Suppressor macrophage (primary cell): ENCODE measurements at places on chromosomes 12 and 14.
A peak's percentile ranks its signal among the peaks of the same experiment; 100 is the strongest.

DNA sequence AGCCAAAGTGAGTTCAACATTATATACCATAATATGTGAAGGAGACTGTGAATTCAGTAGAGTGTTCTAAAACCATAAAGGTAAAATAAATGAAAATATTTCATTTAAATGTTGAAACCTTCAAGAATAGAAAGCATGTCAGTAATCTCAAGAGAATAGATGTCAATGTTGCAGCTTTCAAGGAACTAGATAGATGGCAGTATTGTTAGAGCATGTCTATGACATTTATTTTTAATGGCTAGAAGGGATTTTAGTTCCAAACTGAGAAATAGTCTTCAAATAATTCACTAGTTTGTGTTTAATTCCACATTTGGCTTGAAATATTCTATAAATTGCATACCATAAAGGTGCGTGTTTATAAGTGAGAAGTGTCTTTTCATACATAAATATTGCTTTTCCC, 326.5 kb downstream of the FLRT2 start:
- no peak for DNase-seq

GRCh38 chr12:85755760-85756159, 80.4 kb downstream of the RASSF9 start:
- DNase-seq = no peak

DNA sequence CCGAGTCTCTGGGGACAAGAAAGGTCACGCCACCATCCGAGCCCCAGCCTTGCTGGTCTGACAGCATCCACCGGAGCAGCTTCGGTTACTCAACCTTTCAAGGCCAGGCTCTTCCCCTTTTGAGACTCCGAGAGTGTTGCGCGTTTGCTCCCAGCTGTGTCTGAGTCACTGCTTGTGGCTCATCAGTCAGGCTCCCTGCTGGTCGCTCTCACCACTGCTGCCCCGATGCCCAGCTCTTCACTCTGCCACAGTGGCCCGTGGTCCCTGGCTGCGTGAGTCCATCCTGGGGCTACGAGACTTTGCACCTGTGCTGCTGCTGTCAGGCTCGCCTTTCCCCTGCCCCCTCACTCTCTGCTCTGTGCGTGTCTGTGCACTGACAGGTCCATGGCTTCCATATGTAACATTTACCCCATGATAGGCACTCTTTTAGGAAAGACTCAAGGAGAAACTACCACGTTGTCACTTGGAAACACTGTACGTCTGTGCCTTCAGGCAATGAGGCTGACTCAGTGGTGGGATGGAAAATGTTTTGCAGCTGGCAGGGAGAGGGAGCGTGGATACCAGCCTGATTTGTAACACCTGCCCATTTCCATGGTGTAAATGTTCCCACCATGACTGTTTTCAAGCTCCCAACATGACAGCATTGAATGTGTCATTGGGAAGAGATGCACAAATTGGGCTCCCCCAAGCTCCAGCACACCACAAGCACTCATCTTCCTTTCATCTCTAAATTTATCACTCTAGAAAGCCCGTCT, 350.7 kb downstream of the TMEM132D start:
- no peak for DNase-seq

- DNase-seq = no peak
These were observed 109.8 kb upstream of the FUT8 start for GRCh38 chr14:65302571-65303189.

DNA sequence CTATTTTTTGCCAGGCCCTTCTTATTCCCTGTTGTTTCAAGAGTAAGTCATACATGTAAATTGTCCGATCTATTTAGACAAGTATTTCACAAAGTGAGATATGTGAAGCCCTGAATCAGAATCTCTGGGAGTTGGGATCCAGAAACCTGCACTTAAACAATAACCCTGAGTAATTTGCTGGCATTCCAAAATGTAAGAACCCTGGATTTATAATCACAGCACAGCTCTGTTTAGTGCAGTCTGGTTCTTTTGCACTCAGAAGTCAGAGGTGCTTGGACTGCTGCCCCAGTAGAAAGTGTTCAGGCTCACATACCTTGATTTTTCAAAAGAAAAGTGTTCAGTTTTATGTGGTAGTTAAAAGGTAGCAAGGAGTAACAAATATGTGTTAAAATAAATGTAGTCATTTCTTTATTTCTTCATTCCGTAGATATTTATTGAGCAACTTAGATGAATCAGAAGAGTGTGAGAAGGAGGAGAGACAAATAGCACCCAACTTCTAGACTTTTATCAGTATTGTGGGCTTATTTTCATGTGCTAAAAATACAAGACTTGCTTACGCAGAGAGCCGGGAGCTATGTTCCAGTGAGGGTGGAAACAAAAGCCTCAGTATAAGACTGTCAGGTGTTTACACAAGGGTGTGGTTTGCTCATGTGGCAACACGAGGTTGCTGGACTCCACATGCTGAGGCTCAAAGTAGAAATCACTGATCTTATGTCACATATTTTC, 70.1 kb downstream of the SYNE2 start:
- no peak for DNase-seq

GRCh38 chr12:109914461-109914860, 14.4 kb downstream of the TCHP start:
- DNase-seq = no peak

DNA sequence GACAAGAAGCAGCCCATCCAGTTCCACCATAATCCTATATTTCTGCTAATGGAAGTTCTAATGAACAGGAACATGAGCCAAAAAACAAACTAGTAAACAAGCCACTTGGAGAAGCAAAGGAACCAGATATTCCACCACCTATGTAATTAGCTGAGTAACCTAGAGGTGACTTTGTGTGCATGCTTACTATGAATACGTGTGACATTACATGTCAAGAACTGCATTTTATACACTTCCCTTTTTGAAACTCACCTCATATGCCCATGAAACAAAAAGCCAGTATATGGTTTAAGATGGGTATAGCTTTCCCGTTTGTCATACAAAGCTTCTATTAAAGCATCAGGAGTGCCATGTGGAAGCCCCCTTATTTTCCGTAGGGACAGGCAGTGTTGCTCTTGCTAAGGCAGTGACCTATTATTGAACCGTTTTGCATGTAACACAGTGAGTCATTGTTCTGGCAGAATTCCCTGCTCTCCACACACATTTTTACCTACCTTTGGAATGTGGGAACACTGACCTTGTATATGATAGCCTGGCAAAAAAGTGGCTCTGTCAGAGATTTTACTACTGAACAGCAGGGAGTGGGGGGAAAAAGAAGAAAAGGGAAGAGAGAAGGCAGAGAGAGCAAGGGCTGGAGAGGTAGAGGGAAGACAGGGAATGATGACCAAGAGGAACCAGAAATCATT, 34.8 kb upstream of the FRMD6 start:
- no peak for DNase-seq

- no peak for DNase-seq
These were observed 3.6 kb downstream of the SERPINA12 start for GRCh38 chr14:94505641-94506040.

- peak; percentile 47 for DNase-seq
These were observed 3.6 kb upstream of the BATF start for GRCh38 chr14:75518625-75519024.

GRCh38 chr14:104656014-104656714, 33.3 kb upstream of the INF2 start:
- no peak for DNase-seq

- DNase-seq = peak; percentile 24
These were observed 84.8 kb upstream of the FICD start for GRCh38 chr12:108430245-108430644.

DNA sequence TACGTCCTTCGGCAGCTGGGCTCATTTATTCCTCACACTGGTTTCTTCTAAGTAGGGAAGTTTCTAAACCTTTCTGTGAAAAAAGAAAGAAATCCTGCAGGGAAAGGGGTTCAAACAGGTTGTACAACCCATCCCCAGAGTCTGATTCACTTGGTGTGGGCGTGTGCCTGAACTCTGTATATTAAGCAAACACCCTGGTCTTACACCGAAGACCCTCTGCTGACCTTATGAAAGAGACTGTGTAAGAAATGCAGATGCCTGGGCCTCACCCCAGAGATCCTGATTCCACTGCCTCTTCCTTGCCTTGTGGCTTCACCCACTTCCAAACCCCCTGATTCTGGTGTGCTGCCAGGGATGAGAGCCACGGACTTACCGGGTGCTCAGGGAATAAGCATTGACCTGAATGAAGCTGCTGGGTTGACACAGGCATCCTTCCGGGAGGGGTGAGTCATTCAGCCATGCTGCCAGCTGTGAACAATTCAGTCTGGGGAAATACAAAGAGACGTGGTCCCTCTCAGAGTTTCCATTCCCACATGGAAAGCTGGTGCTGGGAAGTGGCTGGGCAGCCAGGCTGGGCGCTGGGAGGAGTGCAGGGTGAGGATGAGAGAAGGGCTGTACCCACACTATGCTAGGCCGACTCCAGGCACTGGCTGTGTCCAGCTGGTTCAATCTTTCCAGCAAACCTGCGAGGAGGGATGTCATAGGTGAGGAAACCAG, 26.5 kb upstream of the ACTN1 start:
- peak; percentile 15 for DNase-seq

GRCh38 chr12:75921622-75922289, 109.8 kb downstream of the PHLDA1 start:
- no peak for DNase-seq

- peak; percentile 88 for DNase-seq
These were observed 4.0 kb downstream of the CLEC1A start for GRCh38 chr12:10094646-10095395.

DNA sequence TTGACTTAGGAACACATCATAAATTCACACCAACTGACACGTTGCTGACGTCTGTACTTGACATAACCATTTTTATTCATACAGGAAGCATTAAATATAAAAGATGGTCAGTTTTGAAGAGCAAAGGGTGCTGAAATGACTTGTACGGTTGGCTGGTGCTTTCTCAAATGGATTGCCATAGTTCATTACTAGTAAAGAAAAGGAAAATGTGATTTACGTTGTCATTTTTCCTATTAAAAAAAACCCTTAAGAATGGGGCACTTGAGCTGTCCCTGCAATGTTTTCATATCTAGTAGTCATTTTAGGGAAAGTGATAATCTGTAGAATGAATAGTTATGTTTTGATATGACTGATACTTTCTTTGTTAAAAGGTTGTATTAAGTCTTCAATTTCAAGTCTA, 22.5 kb upstream of the MANSC4 start:
- no peak for DNase-seq

GRCh38 chr14:29461101-29461500, 466.5 kb downstream of the PRKD1 start:
- no peak for DNase-seq

DNA sequence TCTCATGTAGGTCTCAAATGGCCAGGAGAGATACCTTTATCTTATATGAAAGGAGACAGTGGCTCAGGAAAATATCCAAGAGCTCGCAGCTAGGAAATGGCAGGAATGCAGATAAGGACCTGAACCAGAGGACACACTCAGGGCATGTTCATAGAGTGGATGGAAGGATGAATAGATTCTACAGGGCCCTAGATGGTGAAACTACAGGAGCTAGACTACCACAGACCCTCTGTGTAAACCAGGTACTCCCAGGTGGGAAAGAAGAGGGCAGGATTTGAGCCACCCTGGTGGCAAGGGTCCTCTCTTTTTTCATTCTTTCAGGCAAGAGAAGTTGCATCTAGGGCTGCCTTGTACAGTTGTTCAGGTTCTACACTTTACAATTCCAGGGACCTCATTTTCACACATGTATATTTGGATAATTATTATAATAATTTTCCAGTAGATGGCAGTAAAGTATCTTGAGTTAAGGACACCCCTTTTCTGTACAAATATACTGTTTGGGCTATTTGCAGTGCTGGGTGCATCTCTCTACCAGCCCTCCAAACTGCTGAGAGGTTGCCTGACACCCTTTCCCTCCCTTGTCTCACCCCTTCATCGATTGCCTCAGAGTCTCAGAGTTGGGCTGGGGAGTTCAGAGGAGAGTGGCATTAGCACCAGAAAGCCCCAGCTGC, 10.5 kb upstream of the ZDHHC22 start:
- DNase-seq = no peak

DNA sequence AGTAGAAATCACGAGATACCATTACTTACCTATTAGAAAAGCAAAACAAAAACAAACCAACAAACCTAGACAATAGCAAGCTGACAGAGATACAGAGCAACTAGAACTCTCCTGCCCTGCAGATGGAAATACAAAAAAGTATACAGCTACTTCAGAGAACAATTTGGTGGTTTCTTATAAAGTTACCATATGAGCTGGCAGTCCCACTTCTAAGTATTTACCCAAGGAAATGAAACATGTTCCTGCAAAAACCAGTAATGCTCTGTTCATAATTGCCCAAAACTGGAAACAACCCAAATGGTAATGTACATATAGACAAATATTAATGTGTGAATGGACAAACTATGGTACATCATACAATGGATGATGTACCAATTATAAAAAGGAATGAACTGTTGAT, 31.7 kb downstream of the FUT8 start:
- DNase-seq = no peak

DNA sequence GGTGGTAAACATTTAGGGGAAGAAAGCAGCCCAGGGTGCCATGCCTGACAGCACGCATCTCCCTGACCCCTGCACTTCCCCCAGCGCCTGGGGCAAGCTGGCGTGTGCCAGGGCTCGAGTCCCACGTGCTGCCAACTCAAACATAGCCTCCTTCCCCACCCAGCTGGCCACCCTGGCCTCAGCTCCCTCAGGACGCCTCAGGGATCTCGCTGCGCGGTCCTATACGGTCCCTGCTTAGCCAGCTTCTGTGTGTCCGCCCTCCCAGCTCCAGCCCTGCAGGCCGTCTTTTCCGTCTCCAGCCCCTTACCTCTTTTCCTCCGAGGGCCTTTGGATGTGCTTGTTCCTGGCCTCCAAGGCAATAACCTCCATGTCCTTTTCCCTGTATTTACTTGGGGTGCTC, 71.0 kb downstream of the TESC start:
- DNase-seq = no peak

- DNase-seq = no peak
These were observed 29.9 kb upstream of the AEBP2 start for GRCh38 chr12:19409376-19409775.

DNA sequence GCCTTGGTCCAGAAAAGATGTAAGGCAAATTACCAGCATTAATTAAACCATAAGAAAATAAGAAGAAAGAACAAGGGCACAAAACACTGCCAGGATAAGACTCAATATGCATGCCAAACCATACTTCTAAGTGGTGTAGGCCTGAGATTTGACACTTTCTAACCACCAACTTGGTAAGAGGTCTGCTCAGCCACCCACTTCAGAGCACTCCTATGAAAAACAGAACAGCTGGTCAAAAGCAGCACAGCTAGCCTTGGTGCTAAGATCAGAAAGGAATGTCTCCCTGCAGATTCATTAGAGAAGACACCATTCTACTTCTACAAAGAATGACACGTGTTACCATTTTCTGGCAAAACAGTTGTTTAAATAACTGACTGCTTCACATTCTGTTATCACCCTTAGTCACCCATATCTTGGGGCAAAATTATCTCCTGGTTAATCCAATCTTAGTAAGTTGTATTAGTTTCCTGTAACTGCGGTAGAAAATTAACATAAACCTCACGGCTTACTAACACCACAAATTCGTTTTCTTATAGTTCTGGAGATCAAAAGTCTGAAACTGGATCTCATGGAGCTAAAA, 13.2 kb downstream of the RPS6KA5 start:
- DNase-seq = no peak

DNA sequence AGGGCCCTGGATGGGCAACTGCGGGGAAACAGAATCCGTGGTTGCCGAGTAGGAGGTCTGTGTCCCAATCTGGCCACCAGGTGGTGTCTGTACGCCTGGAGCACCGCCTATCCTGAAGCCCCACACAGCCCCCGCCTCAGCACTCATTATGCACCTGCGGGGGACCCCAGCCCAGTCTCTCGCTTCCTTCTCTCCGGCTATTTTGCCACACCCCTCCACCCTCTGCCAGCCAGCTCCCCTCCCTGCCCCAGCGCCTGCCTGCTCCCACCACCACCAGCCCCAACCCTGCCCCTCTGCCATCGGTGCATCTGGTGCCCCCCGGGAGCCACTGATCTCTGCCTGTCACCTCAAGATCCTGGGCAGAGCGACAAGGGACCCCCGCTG, 2.2 kb upstream of the NXPH4 start:
- DNase-seq = peak; percentile 63
